Activated T-helper 17 cell treated with anti-CD3 and anti-CD28 coated beads, Interleukin-2, amount 50 U/mL, for 72 hours (primary cell): ENCODE measurements at places on chromosomes 4 and X. TPM values are rescaled to one million over a fixed set of nuclear protein-coding genes. Genes with fewer than 3 reads are reported as not detected.

Gene CCDC149
- not detected for total RNA-seq

Gene GRPEL1
- 56.3 TPM for total RNA-seq

Gene STPG2
- total RNA-seq, result 0.21 TPM

Gene RTL9
- not detected for total RNA-seq

Gene HOPX
- 53.6 TPM for total RNA-seq
